ENCODE measurements at places on chromosomes 3 and 15.

- DNase-seq: peak; percentile 95
These were observed 338.9 kb upstream of the GBE1 start for GRCh38 chr3:82100378-82100777.

GRCh38 chr15:100880139-100880896 is 687 bp downstream of the ALDH1A3 start:
- no peak for DNase-seq

DNA sequence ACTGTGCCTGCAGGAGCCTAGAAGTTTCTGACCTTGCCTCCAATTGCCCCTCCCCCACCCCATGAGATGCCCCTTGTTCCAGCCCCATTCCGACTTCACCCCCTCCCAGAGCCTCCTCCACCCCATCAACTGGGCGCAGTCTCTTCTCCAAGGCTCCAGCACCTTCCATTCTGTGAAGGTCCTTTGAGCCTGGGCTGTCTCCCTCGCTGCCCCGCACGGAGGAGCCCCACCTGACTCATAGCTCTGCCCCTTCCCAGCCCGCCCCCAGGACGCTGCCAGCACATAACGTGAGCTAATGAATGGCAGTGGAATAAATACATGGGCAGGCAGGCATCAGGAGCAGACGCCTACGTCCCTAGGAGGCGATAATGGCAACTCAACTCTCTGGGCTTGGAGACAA is 113.1 kb downstream of the NUP210 start:
- DNase-seq: no peak

- peak; percentile 62 for DNase-seq
These were observed 1.1 kb downstream of the PIAS1 start for GRCh38 chr15:68055224-68055705.

DNA sequence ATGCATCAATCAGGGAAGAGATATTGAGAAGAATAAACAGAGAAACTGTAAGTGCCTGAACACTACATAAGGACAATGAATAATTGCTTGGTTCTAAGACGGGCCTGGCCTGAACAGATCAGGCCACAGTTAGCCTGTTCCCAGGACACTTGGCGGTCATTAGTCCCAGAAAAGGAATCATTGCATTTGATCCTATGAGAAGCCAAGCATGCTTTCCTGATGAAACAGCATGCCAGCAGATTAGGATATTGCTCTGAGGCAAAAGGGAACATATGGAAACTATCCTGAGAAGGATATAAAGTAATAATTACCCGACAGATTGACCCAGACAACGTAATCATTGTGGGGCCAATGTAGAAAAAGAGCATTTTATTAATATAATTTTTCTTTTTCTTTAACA is 51.9 kb downstream of the STRIT1 start:
- DNase-seq: no peak

- DNase-seq: peak; percentile 84
These were observed 8.8 kb downstream of the STOML1 start for GRCh38 chr15:73983211-73983727.

- no peak for DNase-seq
These were observed 151.0 kb upstream of the RGMA start for GRCh38 chr15:93239993-93240392.

DNA sequence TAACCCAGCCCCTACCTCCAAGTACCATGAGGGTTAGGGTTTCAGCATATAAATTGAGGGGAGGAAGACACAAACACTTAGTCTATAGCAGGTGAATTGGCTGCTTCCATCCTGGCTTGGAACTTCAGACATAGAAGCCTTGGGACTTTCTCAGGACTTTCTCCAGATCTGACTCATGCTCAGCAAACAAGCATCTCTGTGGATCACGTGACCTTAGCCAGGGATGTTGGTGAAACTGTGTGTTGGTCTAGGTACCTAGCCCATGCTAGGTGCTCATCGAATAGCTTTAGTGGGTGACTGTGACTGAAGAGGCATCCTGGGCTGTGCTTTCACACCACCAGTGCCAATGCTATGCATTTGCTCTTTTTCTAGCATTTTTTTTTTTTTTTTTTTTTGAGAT is 58.9 kb downstream of the CD47 start:
- peak; percentile 74 for DNase-seq

DNA sequence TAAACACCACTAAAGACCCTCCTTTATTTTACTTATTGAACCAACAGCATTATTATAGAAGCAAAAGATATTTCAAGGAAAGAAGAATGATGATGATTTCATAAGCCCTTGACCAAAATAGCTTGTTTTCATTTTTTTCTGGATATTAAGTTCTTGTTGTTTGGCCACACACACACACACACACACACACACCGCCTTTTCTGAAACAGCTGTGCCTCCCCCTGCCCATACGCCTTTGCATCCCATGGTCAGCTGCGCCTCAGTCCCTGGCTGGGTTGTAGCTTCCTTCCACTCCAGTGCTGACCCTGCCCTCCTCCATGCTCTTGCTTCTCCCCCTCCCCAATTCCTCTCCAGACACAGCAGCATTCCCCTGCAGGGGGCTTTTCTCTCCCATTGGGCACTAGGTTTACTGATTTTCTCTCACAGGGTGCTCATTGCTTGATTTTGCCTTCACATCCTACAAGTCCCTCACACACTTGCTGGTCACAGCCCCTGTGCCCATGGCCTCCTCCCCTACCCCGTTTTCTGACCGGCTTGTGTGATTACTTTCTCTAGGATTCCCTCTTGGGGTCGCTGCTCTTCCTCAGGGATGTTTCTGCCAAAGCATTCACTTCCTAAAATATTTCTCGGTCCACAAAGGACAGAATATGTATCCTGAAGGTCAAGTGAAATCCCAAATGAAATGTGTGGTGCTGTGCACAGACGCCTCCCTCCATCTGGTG is 18.4 kb downstream of the MESP1 start:
- DNase-seq: no peak

- DNase-seq: peak; percentile 35
These were observed 1.6 kb downstream of the BBX start for GRCh38 chr3:107524326-107524840.

DNA sequence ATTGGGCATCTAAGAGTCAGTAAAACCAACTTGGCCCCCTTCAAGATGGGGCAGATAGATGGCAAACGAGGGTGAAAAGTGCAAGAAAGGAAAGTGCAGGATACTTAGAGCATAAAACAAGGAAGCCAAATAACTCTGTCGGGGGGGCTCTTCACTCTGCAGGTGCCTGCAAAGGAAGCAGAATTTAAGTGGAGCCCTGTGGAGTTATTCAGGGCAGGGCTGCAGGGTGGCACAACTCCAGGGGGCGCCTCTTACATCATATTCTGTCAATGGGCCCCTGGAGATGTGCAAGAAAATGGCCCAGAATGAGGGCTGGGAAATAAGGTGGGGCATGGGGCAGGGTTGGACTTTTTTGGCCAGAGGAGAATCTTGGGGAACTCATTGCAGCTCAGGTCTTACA is 69.7 kb downstream of the CD47 start:
- DNase-seq: no peak

DNA sequence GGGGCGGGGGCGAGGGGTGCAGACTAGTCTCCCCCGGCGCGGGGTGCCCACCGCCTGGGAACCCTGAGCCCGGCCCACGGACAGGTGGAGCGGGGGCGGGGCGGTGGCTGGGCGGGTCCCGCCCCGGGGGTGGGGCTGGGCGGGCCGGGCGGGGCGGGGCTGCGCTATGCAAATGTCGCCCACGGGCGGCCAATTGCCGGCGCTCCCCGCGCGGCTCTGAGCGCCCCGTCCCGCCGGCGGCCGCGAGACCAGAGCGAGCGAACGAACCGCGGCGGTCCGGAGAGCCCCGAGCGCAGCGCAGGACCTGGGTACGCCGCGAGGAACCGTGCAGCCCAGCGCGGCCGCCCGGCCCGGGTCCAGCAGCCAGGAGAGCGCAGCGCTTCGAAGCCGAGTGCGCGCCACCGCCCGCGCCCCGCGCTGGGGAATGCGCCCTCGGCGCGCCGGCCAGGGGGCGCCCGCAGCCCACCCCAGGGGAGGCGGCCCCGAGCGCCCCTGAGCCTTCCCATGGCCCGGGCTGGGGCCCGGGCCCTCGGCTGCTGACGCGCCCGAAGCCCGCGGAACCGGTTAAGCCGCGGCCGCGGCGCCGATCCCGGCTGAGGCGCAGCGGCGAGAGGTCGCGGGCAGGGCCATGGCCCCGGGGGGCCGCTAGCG is at the start of gene SEMA3F:
SEMA3F (plus strand) TSS at position 485 of the 651 bp plus-strand sequence. CDS start 4,299 bp downstream, outside the sequence.
- no peak for DNase-seq

DNA sequence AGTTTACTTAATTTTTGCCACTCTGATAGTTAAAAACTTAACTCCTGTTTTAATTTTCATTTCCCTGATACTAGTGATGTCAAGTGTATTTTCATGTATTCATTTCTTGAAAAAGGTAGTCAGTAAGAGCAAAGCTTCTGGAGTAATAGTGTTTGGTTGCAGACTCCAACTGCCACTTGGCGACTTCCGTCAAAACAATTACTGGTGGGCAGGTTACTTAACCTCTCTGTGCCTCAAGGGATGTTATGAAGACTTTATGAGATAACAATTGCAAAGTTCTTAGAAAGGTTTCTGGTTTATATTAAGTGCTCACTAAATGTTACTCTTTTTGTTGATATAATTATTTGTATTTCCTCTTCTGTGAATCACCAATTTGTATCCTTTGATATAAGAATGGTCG is 129.7 kb downstream of the NFKBIZ start:
- no peak for DNase-seq

- no peak for DNase-seq
These were observed 822.4 kb downstream of the VGLL3 start for GRCh38 chr3:86168512-86168911.

- no peak for DNase-seq
These were observed 21.8 kb upstream of the SLC41A3 start for GRCh38 chr3:126105691-126106187.

DNA sequence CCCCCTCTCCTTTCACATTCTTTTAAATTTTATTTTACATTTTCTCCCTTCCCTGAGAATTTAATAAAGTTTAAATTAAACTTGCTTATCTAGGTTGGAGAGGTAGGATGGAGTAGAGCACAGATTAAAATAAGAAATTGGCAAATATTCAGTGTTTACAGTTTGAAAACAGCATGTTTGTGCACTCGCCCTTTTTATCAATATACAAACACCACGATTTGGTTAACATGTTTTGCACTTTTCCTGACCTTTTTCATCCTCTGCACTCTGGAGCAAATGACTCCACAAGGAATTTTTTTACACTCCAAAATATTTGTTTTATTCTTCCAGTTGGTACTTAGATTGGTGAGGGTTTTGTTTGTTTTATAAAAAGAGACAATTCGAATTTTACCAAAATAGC is 87.1 kb downstream of the DUT start:
- DNase-seq: no peak

DNA sequence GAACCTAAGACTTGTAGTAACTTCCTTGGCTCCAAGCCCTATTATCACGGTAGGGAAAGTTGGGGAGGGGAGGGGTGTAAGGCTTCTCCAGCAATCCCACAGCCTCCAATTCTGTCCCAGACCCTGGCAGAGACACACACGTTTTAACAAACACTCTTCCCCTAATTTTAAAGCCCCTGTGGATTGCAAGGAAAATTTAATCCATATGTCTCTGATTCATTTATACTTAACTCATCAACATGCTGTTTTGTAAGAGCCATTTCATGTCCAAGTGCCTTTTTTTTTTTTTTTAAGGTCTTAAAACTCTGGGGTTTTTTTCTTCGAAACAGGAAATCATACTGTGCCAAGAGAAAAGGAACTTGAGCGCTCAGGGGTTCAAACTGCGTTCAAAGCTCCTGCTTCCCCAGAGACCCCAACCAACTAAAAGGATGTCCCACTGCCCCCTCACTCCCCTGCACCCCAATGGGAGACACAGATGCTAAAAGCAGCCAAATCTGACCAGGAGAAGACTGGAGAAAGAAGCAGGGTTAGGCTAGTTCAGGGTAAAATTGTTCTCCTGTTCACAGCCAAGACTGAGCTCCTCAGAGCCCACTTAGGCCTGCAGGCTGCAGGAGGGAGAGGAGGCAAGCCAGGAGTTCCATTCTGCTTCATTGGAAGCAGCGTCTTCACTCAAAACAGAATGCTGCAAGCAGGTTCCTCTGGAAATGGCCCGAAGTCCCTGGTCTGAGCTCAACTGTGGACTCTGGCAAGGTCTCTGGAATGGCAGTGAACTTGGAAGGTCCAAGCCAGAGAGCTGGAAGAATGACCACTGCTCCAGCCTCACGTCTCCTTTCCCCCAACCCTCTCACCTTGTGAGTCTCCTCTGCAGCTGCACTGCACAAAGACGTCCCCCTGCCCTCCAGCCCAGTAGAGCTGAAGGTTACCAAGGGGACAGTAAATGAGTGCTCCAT is 172.5 kb downstream of the NTRK3 start:
- no peak for DNase-seq

- no peak for DNase-seq
These were observed 142.2 kb upstream of the MRPS22 start for GRCh38 chr3:139201446-139202225.

- peak; percentile 59 for DNase-seq
These were observed 89.7 kb downstream of the BDH1 start for GRCh38 chr3:197465996-197466549.
